ENCODE measurements at places on chromosomes 1 and 21. TPM values are rescaled to one million over a fixed set of nuclear protein-coding genes. Genes with fewer than 3 reads are reported as not detected.

DNA sequence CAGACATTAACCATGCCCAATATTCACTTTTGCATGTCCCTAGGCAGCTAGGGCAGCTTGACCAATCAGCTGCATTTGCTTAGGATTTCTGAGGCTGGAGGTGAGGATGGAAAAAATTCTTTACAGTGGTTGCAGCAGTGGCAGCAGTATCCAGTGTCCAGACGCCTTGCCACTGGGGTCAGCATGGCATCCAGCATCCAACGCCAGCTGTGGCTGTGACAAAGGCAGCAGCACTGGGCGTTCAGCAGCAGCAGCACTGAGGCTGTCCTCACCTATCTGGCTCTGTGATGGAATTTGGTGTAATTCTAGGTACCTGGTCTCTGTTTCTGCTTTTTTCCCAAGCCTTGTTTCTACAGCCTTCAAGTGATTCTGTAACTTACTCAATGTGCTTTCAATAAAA, 15.5 kb downstream of the RHBDL2 start:
- no peak for DNase-seq

DNA sequence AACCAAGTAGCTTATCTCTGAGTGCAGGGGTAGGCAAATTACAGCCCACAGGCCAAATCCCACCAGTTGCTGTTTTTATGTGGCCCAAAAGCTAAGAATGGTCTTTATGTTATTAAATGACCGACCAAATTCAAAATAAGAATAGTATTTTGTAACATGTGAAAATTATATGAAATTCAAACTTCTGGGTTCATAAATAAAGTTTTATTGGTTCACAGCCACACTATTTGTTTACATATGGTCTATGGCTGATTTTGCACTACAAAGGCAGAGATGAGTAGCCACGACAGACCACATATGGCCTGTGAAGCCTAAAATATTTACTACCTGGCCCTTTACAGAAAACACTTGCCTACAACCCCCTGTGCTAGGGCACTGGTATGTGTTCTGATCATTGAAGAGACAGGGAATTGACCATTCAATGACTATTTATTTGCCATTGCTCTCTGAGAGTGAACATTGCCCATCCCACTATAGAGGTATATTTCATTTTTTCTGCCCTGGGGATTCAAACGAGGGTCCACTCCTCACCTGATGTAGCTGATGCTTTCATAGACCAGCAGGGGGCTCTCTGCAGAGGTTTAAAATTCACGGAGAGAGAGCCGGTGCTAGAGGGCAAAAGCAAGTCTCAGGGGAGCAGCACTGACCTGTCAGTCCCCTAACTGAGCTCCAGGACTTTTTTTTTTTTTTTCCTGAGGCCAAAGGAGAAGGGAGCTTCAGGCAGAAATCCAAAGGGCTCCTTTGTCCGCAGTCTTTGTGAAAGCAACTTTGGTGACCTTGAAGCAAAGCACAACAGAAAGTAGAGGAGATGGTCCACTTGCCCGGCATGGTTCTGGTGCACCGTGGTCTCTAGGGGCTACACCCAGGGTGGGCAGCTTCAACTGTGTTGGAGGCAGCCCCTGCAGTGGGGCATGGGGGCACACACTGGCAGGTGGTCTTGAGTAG, 7.3 kb upstream of the GNL2 start:
- peak; percentile 46 for DNase-seq

DNA sequence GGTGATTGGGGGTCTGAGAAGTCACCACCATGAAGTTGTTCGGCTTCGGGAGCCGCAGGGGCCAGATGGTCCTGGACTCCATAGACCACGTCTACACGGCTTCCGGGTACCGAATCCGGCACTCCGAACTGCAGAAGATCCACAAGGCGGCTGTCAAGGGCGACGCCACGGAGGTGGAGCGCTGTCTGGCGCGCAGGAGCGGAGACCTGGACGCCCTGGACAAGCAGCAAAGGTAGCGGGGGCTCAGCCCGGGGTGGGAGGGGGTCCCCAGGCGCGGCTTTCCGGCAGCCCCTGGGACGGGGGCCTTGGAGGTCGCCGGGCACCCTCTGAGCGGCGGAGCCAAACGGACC, 146.5 kb downstream of the LIPI start:
- DNase-seq: no peak

The S100A3 gene
- not detected for total RNA-seq

GRCh38 chr1:101291562-101292380, 55.0 kb downstream of the S1PR1 start:
- no peak for DNase-seq

- DNase-seq: no peak
Measured at GRCh38 chr1:179816196-179816960, 61.2 kb downstream of the TOR1AIP2 start.

The PBX1 gene
- total RNA-seq: 106 TPM

GRCh38 chr1:151047591-151047924, at the start of gene C1orf56:
TSS of gene C1orf56 (plus strand) at chr1:151047751. CDS start at chr1:151047848, 97 bp downstream.
- peak; percentile 73 for DNase-seq

- no peak for DNase-seq
Measured at GRCh38 chr21:17858747-17859146, 39.6 kb upstream of the C21orf91 start.

DNA sequence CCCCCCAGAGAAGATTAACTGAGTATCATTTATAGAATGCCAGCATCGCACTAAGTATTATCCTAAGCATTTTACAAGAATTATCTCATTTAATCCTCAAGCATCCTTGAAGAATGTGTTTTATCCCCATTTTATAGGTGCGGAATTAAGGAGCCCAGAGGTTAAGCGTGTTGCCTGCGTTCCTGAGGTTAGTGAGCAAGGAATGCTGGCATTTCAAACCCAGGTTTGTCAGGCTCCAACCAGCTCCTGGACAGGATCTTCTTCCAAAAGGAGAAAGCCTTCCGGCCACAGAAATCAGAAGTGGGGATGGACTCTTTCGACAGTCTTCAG, 82.3 kb downstream of the SSBP3 start:
- no peak for DNase-seq

DNA sequence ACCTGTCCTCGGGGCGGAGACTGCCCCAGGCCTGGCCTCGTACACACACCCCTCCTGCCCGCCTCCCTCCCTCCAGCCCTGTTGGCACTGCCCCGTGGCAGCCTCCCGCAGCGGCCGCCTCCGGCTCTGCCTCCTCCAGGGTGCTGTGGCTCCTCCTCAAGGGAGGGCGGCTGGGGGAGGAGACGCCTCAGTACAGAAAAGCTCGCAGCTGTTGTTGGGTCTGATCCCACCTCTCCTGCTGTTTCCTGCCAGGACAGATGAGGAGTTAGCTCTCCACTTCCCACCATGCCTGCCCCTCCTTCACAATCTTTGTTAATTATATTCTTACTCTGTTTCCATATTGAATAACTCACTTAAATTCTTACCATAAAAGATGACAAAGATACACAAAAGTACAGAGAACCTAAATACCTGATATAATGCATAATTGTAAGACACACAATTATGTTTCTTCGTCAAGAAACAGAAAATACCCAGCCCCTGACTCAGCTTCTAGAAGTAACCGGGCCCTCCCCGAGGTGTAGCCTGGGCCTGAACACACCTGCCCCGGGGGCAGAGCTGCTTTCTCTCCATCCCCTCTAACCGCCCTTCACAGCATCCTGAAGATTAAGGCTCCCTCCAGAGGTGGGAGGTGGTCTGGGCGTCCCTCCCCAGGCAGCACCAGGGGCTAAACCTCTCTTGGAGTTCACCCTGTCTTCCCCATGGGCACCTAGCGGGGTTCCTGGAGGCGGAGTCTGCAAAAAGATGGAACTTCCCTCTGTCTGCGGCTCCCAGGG, 30.6 kb upstream of the COL6A1 start:
- no peak for DNase-seq

DNA sequence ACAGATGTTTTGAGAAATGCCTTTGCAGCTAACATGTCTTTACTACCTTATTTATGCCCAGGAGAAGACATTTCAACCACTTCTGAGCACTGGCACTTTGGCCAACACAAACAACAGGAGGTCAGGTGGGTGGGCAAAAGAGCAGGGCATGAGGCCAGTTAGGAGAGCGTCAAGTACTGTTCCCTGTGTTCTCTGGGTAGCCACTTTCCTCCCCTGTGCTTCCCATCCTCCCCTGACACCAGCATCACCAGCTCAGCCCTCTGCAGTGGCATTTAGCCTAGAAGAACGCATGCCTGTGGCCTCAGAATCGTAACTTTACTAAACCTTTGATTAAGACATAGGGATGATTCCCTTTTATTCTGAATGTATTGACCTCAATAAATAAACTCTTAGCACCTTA, 18.3 kb downstream of the BTG2 start:
- DNase-seq: no peak

DNA sequence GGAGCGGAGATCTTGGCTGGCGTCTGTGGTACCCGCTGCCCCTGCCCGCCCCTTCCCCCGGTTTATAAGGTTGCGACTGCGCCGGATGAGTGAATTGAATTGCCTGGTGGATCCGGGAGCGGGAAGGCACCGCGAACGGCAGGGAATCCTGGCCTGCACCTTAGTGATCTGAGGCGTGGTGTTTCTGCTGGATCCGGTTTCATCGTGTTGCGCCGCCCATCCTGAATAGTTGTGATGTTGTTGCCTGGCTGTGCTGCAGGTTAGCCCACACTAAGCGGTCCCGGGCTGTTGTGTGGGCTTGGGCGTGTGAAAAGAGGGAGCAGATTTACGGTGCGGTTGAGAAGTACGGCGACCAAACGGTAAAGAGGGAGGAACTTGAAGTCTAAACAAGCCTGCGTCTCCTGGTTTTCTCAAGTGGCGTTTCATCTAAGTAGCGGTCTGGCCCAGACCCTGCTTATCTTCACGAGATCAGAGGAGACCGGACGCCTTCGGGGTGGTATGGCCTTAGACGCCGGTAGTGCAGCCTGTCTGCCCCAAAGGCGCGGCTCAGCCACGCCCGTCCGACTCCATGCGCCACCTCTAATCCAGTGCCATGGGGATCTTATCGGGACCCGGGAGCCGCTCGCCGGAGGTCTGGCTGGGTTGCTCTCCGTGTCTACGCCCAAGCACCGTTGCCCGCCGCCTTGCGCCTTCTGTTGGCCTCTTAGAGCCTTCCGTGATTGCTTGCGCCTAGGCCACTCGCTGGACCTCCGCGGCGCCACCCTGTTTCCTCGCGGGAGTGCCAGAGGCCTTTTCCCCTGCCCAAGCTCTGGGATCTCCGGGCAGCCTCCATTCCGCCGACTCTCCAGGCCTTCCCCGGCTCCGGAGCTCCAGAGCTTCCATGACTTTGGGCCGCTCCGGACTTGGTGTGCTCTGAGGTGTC, 87.5 kb upstream of the RHOU start:
- DNase-seq: no peak

DNA sequence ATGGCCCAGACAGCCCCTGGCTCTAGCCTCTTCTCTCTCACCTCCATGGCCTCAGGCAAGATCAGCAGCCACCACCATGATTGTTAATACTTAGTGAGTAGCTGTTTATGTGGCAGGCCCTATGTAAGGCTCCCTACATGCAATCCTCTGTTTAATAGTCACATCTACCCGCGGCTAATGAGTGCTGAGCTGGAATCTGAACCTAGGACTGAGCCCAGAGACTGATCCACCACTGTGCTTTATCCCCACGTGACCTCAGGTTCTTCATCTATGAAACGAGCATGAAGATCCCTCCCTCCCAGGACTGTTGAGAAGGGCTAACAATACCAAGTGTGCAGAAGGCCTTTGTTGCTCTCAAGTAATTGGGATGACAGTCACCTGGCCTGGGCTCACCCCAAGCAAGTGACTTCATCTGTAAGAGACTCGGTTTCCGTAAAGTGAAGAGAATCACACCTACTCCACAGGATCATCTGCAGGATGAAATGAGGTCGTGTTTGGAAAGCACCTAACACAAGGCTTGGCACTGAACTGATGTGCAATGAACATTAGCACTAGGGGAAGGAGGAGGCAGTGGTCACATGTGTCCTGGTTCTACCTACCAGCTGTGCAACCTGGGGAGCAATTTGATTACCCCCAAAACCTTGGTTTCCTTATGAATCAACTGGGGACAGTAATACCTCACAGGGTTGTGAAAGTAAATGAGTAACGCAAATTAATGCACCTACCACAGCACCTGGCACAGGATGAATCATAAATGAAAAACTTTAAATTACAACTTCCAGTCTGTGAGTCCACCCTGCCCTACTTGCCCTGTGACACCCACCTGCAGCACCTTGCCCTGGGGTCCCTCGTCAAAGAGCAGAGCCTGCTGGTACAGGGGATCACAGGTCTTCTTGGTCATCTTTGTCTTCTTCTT, 37.2 kb downstream of the RIMS3 start:
- DNase-seq: no peak

The GART gene
- total RNA-seq: 54.3 TPM

- no peak for DNase-seq
Measured at GRCh38 chr1:212794561-212795014, 2.9 kb downstream of the TATDN3 start.

- no peak for DNase-seq
Measured at GRCh38 chr1:87594736-87595383, 266.2 kb downstream of the LMO4 start.

The LRRC39 gene
- total RNA-seq: 7.3 TPM

- DNase-seq: no peak
Measured at GRCh38 chr1:75855010-75855409, 58.3 kb downstream of the MSH4 start.
